Activated CD8-positive, alpha-beta T cell treated with anti-CD3 and anti-CD28 coated beads, Interleukin-2, amount 10 ng/mL, durations not matched to agents 7 days and 5 days (primary cell): ENCODE measurements at places on chromosomes 3 and 15.

DNA sequence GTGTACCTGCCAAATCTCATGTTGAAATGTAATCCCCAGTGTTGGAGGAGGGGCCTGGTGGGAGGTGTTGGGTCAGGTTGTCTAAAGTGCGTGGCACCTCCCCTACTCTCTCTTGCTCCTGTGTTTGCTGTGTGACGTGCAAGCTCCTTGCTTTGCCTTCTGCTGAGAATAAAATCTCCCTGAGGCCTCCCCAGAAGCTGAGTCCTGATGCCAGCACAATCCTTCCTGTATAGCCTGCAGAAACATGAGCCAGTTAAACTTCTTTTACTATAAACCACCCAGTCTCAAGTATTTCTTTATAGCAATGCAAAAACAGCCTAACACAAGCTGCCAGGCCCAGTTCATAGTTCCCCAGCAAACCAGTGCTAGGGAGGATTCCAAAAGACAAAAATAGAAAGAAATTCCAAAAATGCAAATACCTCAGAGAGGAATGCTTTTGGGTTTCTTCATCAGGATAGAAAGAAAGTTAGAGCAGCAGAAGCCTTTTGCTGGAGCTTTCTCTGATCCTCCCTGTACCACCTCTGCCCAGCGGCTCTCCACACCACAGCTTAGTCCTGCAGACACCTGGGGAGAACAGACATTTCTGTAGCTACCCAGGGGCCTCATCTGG, 25.9 kb upstream of the CDV3 start:
- H3K27me3 ChIP-seq = no peaks in the 10 kb centered on the region
- DNase-seq = no peak
- no peaks in the 10 kb centered on the region for H3K36me3 ChIP-seq

DNA sequence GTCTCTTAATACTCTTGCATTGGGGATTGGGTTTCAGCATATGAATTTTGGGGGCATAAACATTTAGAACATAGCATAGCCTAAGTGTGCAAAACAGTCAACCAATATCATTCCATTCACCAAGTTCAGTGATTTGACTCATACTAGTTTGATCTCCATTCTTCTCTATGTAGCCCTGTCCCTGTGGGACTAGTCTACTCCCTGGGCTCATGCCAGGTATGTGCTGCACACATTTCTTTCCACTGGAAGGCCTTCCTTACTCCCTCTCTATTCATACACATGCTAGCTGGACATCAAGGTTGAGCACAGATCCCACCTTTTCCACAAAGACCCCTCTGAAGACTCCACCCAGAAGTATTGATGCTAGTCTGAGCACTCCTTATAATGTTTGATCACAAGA, 5.1 kb downstream of the ZDHHC23 start:
- H3K36me3 ChIP-seq = no peaks in the 10 kb centered on the region
- H3K27me3 ChIP-seq = peaks cover 14% of the 10 kb centered on the region
- no peak for DNase-seq
- no peak overlapping the region for H3K27ac ChIP-seq
- H3K4me3 ChIP-seq = no peak overlapping the region

GRCh38 chr3:114597012-114597411, 303.2 kb downstream of the TIGIT start:
- no peak overlapping the region for H3K4me3 ChIP-seq
- H3K36me3 ChIP-seq = no peaks in the 10 kb centered on the region
- H3K27me3 ChIP-seq = no peaks in the 10 kb centered on the region
- no peak overlapping the region for H3K27ac ChIP-seq
- H3K4me1 ChIP-seq = no peaks in the 10 kb centered on the region
- no peak for DNase-seq

GRCh38 chr3:195025056-195025883, 245.7 kb downstream of the XXYLT1 start:
- H3K4me3 ChIP-seq = no peak overlapping the region
- H3K36me3 ChIP-seq = no peaks in the 10 kb centered on the region
- no peak for DNase-seq
- peaks cover 2% of the 10 kb centered on the region for H3K27me3 ChIP-seq

DNA sequence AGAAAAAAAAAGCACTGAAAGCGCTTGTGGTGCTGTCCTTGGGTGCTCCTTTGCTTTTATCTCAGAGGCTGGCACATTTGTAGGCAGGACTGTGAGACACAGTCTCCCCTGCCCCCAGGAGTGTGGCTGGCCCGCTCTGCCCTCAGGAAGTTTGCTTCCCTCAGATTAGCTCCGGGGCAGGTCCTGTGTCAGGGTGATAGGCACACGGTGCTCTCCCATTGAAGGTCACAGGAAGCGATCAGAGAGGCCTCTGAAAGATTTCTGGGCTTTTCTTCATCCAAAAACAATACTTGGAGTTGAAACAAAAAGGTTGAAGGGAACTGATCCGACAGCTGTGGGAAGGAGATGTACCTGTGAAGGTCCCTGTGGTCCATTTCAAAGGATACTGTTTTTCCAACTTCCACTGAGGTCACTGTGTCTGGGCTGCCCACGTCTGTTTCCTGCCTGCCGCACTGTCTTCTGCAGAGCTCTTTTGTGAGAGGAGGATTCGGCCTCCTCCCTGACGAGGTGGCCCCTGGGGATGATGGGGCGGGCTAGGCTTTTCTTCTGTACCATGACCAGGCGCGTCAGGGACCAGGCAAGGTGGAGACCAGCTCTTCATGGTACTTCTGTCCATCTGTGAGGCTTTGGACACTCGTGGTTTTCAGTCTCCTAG, 330.5 kb upstream of the CTDSPL start:
- peaks cover 1% of the 10 kb centered on the region for H3K4me1 ChIP-seq
- H3K27ac ChIP-seq = no peak overlapping the region
- H3K36me3 ChIP-seq = no peaks in the 10 kb centered on the region
- DNase-seq = no peak
- H3K4me3 ChIP-seq = no peak overlapping the region
- peaks cover 2% of the 10 kb centered on the region for H3K27me3 ChIP-seq

DNA sequence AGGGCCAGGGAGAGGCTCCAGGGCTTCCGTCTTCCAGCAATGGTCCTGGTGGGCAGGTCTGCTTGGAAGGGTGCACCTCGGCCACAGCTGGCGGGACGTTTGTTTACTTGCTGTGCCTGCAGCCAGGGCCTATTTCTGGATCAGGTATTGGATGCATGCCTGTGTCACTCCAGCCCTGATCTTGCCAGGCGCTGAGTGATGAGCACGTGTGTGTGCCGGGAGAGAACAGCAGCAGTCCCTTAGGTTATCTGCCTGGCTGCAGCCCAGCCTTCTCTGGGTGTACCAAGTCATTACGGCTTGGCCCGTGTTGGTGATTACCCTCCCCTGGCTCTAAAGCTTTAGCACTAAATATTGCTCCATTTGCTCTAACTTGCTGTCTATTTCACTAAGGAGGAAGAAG, 14.9 kb downstream of the CCDC32 start:
- no peaks in the 10 kb centered on the region for H3K27me3 ChIP-seq
- no peak overlapping the region for H3K4me3 ChIP-seq
- peaks cover 10% of the 10 kb centered on the region for H3K36me3 ChIP-seq
- no peak for DNase-seq

- no peak overlapping the region for H3K27ac ChIP-seq
- H3K4me1 ChIP-seq = peaks cover 66% of the 10 kb centered on the region
- no peaks in the 10 kb centered on the region for H3K27me3 ChIP-seq
- peaks cover 35% of the 10 kb centered on the region for H3K36me3 ChIP-seq
Observed at GRCh38 chr3:31544634-31545033, 11.9 kb downstream of the STT3B start.

DNA sequence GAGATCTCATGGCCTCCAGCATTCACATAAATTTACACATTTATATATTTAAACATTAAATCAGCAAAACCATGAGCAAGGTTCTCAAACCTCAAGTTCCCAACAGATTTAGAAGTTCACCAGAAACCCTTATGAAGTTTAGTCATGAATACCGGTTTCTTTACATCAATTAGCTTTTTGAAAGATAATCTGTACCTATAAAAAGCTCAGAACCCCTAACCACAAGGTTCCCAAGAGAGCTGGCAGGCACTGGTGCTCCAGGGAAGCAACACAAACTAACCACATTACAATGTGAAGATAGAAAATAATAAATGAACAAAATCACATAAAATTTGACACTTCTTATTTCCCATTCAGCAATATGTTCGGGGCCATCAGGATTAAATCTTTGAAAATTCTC, 150.9 kb downstream of the FBN1 start:
- H3K36me3 ChIP-seq = no peaks in the 10 kb centered on the region
- no peaks in the 10 kb centered on the region for H3K27me3 ChIP-seq
- no peak overlapping the region for H3K4me3 ChIP-seq
- DNase-seq = no peak

DNA sequence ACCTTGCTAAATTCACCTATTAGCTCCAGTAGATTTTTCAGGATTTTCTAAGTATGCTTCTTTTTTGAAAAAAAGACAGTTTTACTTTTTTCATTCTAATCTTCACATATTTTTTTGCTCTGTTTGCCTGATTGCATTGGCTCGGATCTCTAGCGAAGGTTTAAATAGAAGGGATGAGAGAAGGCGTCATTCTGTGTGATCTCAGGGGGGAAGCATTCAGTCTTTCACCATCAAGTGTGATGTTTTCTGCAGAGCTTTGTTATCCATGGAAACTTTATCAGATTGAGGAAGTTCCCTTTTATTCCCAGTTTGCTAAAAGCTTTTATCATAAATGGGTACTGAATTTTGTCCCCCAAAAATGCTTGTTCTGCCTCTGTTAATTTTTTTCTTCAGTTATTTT, 120.3 kb downstream of the LRRK1 start:
- peaks cover 3% of the 10 kb centered on the region for H3K4me1 ChIP-seq
- H3K4me3 ChIP-seq = no peak overlapping the region
- no peak overlapping the region for H3K27ac ChIP-seq
- no peak for DNase-seq
- H3K36me3 ChIP-seq = no peaks in the 10 kb centered on the region

DNA sequence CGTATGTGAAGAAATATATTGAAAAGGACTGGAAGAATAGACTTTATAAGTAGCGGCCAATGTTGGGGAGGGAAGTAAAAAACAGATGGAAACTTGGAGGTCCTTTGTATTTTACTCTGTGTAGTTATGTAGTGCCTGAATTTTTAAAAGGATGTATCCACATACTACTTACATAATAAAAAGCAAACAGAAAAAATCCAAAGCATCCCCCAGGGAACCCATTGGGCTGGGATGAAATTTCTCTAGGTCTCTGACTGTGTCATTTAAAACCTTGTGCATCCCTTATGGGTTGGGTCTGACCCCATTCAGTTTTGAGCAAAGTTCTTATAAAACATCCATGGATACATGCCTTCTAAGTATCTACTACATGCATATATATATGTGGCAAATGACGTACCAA, 141.1 kb downstream of the NR1D2 start:
- no peaks in the 10 kb centered on the region for H3K27me3 ChIP-seq
- no peak overlapping the region for H3K27ac ChIP-seq
- no peak overlapping the region for H3K4me3 ChIP-seq
- no peaks in the 10 kb centered on the region for H3K36me3 ChIP-seq
- H3K4me1 ChIP-seq = no peaks in the 10 kb centered on the region

GRCh38 chr3:13927295-13927694, 47.4 kb upstream of the WNT7A start:
- no peak for DNase-seq
- H3K27ac ChIP-seq = no peak overlapping the region
- H3K27me3 ChIP-seq = peaks cover 4% of the 10 kb centered on the region
- H3K4me1 ChIP-seq = no peaks in the 10 kb centered on the region

GRCh38 chr15:62505762-62506161, 340.7 kb upstream of the C2CD4B start:
- H3K36me3 ChIP-seq = no peaks in the 10 kb centered on the region
- DNase-seq = no peak
- H3K27me3 ChIP-seq = peaks cover 6% of the 10 kb centered on the region
- H3K4me1 ChIP-seq = no peaks in the 10 kb centered on the region
- H3K4me3 ChIP-seq = no peak overlapping the region

- H3K4me3 ChIP-seq = no peak overlapping the region
- H3K36me3 ChIP-seq = peaks cover 3% of the 10 kb centered on the region
- no peak overlapping the region for H3K27ac ChIP-seq
- peaks cover 8% of the 10 kb centered on the region for H3K4me1 ChIP-seq
Observed at GRCh38 chr15:96326328-96327154, 4.0 kb upstream of the NR2F2 start.
